Epithelial cell of proximal tubule (primary cell): ENCODE measurements at places on chromosomes 5 and 9.

DNA sequence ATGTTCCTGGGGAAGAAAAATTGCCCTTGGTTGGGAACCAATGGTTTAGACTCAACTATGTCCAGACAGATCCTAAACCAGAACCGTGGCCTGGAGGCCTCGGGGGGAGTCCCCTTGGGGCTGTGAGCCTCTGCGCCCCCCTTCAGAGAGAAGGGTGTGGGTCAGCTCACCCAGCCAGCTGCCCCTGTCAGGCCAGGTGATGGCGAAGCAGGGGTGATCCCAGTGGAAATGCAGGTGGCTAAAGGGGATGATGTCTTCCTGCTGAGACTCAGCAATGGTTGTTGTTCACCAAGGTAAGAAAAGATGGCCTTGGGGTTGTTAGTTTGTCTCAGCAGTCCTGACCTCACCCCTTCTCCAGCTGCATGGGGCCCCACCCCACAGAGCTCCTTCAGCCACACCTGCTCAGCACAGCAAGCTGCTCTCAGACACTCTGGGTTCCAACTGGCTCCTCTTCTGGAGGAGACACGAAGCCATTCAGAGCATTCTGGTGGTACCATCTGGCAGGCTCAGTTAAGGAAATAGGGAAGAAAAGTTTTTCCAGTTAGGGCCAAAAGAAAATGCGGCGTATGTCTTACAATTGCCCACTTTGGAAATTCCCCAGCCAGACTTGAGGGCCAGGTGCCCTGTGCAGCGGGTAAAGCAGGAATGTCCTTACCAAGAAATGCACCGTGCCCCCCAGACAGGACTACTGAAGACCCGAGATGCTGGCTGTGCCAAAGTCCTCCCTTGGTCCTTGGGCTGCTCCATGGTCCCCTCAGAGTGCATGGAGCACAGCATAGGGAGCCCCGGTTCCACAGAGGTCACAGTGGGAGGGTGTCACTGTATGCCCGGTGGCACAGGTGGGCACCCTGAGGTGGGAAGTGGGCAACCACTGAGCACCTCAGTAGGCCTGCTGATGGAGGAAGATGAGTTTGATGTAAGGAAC lies 90.2 kb downstream of the NSUN2 start:
- DNase-seq: no peak

GRCh38 chr5:3010953-3011763 lies 259.7 kb upstream of the IRX2 start:
- no peak for DNase-seq

DNA sequence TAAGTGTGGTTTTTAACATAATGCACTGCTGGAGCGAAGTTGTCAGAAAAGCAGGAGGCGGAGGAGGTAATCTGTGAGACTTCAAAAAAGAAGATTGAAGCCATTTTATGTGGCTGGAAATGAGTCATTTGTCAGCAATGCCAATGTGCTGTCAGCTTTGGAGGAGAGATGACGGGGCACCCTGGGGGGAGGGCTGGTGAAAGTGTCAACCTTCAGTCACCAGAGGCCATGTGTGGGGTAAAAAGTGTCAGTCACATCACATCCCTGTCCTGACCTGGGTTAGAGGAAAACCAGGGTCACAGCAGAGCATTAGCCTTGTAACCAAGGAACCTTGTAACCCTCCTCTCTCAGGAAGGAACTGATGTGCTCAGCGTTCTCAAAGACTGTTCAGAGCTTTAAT lies 59.1 kb downstream of the TLR4 start:
- peak; percentile 10 for DNase-seq

- no peak for DNase-seq
Measured at GRCh38 chr9:121813519-121814210, 162.2 kb downstream of the DAB2IP start.

GRCh38 chr9:114694146-114694545 lies 12.2 kb upstream of the TEX48 start:
- DNase-seq: no peak

GRCh38 chr9:108565651-108566378 lies 290.0 kb downstream of the ACTL7B start:
- peak; percentile 52 for DNase-seq

DNA sequence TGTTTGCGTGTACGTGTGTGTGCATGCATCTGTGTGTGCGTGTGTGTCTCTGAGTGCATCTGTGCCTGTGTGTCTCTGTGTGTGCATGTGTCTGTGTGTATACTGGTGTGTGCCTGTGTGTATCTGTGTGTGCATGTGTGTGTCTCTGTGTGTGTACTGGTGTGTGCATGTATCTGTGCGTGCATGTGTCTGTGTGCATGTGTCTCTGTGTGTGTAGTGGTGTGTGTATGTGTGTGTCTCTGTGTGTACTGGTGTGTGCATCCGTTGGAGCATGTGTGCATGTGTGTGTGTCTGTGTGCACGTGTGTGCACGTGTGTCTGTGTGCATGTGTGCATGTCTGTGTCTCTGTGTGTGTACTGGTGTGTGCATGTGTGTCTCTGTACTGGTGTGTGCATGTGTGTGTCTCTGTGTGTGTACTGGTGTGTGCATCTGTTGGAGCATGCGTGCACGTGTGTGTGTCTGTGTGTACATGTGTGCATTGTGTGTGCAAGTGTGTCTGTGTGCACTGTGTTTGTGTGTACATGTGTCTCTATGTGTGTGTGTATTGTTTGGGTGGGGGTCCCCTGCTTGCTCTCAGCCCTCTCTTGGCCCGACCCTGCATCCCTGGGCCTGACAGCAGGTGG lies 23.8 kb upstream of the NOTCH1 start:
- no peak for DNase-seq

DNA sequence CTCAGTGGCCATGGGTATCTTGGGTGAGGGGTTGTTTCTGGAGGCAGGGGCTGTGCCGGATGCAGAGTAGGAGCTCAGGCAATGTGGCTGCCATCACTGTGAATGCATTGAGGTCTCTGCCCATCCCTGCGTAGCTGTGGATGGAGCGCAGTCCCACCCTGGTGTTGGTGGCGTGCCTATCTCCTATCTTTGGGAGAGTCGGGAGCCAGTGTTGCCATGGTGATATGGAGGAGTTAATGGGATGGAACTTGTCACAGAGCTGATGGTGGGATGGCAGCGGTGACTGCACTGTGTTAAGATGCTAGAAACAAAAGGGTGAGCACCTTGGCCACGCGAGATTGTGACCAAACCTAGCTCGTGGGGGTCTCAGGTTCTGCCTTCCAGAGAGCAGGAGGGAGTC lies 197.3 kb downstream of the MELK start:
- no peak for DNase-seq

DNA sequence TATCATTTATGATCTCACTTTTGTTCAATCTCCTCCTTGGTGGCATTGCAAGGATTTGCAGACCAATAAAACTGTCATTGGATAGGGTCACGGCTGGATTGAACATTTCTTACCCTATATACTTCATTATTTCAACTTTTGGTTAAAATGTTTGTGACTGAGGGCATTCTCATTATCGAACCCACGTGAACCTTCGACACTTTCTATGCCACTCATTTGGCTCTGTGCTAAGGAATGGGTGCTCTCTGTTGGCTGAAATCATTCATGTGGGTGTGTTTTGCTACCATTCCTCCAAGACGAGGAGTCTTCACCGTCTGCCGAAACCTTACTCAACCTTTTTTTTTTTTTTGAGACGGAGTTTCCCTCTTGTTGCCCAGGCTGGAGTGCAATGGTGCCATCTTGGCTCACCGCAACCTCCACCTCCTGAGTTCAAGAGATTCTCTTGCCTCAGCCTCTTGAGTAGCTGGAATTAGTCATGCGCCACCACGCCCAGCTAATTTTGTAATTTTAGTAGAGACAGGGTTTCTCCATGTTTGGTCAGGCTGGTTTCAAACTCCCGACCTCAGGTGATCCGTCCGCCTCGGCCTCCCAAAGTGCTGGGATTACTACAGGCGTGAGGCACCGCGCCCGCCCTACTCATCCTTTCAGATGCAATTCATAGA lies 62.5 kb downstream of the CSNK1A1 start:
- no peak for DNase-seq

GRCh38 chr5:120465436-120465961 lies 1.4 kb downstream of the PRR16 start:
- no peak for DNase-seq

GRCh38 chr9:17990602-17991001 lies 411.7 kb downstream of the SH3GL2 start:
- DNase-seq: no peak

- DNase-seq: no peak
Measured at GRCh38 chr5:9947944-9948343, 301.7 kb downstream of the ATPSCKMT start.

DNA sequence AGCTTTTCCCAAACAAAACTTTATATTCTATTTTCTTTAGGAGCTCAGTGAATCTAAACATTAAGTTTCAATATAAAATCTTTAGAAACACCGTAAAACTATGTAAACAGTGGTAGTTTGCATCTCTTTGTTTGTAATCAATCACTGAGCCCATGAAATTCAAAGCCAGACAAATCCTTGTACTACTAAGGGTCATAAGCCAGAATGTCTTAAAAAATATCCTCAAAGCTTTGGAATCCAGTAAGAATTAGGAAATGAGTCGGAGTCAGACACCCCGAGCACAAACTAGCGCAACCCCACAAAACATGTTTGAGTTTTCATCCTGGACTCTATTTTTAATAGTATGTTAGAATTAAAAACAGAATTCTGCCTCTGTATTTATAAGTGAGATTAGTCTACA lies 153.8 kb downstream of the HSPA4 start:
- DNase-seq: no peak

DNA sequence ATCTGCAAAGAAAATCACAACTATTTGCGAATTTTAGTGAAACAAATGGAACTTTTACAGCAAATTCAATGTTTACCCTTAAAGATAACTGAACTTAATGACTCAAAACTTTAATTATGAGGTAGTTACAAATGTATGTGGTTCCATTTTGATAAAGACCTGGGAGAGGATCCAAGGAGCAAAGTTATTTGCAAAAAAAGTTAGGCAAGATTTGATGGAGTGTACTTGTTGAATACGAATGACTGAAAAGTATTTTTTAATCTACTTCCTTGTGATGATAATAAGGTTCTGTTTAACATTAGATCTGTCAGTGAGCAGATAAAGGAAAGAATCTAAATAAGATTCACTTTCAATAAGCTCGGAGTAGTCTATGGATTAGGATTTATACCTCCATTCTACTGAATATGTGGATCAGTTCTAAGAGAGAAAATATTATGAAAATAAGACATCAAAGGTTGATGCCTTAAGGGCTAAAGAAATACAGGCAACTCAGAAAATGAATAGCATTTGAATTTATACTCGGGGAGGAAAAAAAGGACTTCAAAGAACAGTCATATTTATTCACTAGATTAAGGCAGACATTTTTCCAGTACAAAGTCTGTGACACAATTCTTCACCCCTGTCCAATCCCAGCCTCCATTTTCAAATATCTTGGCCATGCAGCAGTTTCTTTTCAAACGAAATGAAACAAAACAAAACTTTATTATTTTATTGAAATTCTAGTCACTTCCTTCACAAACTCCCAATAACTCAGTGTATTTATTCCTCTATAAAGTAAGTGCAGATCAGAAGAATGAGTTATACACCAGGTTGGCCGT lies 199.8 kb downstream of the PDE4D start:
- DNase-seq: no peak
